ENCODE measurements at places on chromosomes 6 and 20.

- no peak for DNase-seq
Measured at GRCh38 chr6:44373051-44373450, 14.5 kb upstream of the CDC5L start.

DNA sequence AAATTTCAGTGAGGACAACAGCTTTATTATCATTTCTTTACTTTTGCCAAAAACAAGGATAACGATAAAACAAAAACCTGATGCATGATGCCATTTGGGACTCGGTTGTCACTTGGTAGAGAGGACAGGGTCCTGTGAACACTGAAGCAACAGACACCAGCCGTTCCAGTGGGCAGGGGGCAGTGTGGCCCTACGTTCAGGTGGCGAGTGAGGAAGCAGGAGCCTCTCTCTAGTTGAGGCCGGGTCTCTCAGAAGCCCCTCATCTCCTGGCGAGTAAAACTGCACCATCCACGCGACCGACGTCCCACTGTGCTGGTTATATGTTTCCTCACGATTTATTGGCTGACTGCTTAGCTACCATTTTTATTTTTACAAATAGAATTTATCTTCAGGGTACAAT lies 231.6 kb downstream of the THBS2 start:
- DNase-seq, result no peak

- DNase-seq, result no peak
Measured at GRCh38 chr6:93789532-93789931, 370.2 kb upstream of the EPHA7 start.

GRCh38 chr6:4936681-4937041 lies 67.2 kb downstream of the RPP40 start:
- DNase-seq, result no peak

DNA sequence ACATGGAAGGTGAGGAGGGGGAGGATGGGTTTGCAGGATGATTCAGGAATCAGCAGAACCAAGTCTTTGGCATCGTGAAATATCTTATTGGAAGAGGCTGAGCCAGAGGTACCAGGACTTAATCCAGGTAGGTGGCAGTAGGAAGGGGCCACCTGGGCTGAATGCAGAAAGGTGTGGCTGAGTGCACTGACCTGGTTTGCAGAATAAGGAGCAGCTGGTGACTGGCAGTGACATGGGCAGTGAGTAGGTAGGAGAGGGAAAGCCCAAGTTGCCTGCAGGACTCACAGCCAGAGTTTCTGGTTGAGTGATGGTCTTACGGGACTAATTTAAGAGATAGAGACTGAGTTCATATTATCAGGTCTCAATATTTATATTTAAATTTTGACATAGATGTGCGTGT lies 1.1 kb upstream of the PBOV1 start:
- no peak for DNase-seq

GRCh38 chr6:127515234-127515793 lies 3.8 kb downstream of the MTCL3 start:
- no peak for DNase-seq

GRCh38 chr6:139855671-139856311 lies 481.3 kb upstream of the CITED2 start:
- DNase-seq, result no peak

Measured in C1 segment of cervical spinal cord (tissue), 14 donors.